GM23338 (cell line): ENCODE measurements at places on chromosomes 12 and 14. TPM values are rescaled to one million over a fixed set of nuclear protein-coding genes. Genes with fewer than 3 reads are reported as not detected.

CLEC12A gene
- not detected in 2 replicates for total RNA-seq

SLC6A15 gene
- total RNA-seq = 22.9 and 27.9 TPM in 2 replicates

DIO2 gene
- 0.17 TPM in 1 of 2 replicates, not detected in the other for total RNA-seq

PDE6H gene
- total RNA-seq = not detected in 2 replicates

KRT86 gene
- total RNA-seq = not detected in 2 replicates

DNA sequence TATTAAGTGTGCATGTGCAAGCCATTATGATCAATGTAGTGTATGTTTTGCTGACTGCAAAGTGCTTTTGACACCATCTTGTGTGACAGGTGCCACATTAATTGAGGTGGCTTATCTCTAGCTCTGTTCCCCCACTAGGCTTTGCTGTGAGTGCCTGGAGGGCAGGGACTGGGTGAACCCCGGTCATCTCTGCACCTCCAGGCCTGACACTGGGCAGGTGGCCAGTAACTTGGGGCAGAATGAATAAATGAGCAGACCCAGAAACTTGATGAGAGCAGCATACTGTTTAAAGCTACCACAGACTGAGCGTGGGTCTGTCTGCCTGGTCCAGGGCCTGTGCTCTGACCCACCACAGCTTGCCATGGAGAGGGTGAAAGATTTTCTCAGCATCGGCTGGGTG, 151.6 kb downstream of the CALM1 start:
- no peak for DNase-seq

DNA sequence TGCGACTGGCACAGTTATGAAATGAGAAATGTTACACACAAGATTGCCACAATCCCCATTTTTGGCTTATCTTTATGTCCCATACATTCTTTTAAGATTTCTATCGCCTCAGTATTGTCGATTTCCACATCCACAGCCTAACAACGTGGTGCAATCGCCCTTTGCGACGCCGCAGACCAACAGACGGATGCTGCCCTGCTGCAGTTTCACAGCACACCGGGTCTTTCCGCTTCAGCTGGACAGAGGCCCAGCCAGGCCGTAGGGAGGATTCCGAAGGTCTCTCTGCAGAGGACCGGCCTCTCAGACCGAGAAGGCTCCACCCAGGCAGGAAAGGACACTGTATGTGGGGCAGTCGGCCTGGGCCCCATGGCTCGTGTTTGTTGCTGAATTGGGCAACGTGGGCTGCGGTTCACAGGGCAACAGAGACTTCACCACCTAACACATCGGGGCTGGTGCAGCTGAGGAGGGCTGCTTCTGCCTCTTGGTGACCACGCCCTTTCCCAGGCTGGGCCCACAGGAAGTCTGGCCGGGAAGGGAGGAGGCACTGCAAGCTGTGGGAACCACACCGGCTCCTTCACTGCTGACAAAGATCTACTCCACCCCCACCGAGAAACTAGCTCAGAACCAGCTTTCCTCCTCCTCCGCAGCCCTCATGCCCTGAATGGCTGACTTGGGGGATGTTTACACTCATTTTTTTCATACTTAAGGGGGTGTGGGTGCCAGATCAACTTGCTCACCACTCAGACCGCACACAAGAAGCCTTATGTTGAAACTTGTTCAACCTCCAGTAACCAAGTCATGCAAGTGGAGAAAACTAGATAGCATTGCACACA, 32.9 kb upstream of the MDM1 start:
- DNase-seq = peak; percentile 91

GRCh38 chr12:3099146-3099545, 22.0 kb downstream of the TSPAN9 start:
- no peak for DNase-seq

DNA sequence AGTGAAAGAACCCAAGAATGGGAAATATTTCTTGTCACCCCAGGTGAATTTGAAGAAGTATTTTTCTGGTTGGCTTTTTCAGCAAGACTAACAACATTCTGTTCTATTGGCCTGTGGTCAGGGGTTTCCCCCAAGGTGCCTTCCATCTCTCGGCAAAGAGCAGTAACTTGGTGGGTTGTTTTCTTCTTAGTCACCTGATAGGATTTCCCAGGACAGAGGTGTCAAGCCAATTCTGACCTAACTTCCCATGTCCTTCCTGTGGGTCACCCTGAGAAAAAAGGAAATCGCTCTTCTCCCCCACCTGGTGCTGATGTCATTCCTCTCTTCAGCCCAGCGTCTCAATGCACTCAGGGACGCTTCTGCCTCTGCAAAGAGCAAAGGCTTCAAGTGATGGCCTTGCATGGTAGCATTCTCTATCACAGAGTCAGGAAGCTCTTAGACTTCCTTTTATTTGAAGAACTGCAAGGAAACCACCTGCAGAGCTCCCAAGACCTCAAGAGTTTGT, 16.1 kb upstream of the IFNG start:
- no peak for DNase-seq

GRCh38 chr12:14774906-14775635, 28.2 kb downstream of the WBP11 start:
- DNase-seq = peak; percentile 40

DNA sequence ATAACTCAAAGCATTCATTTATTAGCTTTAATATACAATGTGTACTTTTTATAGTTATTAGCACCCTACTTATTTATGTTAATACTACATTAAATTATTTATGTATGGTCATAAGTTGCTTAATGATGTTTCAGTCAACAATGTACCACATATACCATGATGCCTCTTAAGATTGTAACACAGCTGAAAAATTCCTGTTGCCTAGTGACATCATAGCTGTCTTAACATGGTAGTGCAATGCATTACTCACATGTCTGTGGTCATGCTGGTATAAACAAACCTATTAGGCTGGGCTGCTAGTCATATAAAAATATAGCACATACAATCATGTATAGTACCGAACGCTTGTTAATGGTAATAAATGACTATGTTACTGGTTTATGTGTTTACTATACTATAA, 120.4 kb downstream of the ANO6 start:
- no peak for DNase-seq

DNA sequence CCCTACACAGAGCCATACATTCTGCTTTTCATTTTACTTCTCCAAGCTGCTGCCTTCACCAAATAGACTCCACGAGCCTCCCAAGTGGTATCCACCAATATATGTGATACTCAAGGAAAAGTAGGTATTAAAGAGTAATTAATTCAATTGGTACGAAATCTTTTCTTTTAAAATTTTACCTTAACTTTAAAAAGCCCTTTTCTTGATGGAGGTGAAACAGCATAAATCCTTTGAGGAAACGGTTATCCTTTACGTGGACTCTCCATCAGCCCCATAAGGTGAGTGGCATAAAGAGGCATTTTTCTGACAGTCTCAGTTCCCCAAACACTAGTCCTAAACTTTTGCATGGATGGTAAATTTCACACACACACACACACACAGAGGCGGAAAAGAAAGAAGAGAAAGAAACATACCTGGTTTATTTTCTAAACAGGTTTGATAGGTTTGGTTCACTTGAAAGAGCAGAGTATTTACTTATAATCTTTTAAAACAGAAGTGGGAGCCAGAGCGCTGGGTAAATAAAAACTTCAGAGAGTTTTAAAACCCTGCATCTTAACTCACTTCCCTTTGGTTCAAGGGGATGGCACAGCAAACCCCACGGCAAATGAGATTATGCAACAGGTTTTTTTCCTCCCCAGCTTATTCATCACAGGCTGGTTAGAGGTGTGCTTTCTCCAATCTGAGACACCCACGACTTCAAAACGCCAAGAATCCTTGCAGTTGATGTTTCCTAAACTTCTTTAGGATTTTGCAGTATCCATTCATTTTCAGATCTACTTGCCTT, 1.9 kb downstream of the DUSP16 start:
- peak; percentile 30 for DNase-seq

DNA sequence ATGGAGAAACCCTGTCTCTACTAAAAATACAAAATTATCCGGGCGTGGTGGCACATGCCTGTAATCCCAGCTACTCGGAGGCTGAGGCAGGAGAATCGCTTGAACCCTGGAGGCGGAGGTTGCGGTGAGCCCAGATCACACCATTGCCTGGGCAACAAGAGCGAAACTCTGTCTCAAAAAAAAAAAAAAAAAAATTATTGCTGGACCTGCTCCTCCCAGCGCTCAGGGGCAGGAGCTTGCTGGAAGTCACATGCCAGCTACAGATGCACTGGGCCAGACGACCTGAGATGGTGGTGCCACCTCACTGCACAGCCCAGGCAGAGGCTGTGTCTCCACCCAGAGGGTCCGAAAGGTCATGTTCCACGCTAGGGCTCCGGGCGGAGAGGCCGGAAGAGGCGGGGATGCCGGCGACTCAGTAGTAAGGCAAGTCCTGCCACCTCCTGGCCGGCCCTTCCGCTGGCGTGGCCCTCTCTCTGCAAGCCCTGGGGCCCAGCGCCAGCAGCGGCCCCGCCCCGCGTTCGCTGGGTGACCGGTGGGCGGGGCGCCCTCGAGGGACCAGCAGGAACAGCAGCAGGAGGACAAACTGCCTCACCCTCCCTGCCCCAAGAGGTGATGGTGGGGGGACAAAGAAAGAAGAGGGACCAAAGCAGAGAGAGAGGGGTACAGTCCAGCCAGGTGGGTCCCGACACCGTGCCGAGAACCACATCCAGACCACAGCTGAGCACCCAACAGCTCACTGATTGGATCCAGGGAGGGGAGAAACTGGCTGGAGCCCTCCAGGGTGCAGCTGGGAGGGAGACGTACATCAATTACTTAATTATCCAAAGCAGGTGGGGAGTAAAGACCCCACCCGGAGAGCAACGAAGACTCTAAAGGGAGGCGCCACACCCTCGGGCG, 3.6 kb upstream of the RHOF start:
- peak; percentile 94 for DNase-seq

GRCh38 chr12:85237327-85237726, 42.7 kb upstream of the ALX1 start:
- DNase-seq = no peak

DNA sequence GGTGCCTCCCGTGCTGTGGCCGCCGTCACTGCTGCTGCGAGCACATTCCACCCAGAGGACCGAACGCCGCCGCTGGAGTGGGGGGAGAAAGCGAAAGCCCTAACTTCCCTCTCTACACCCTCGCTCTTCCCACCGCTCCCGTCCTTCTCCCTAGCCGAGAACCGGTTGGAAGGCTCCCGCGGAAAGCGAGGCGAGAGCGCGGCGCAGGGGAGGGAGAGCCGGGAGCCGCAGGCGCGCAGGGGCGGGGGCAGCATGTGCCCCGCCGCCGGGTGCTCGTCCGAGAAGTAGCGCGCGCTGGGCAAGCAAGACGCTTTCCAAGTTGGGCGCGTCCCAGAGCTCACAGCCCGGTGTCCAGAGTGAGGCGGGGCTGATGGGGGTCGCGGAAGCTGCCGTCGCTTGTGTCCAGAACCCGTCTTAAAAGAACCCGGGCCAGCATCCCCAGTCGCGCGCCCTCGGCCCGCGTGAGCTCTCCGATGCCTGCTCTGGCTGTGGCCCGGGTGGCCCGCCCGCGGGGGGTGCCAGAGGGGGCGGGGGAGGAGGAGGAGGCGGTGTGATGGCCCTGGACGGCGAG, at the start of gene TRHDE:
TRHDE (plus strand) TSS at position 280 of the 571 bp plus-strand sequence; CDS start at position 554, 274 bp downstream.
- peak; percentile 86 for DNase-seq

- DNase-seq = no peak
These were observed 36.2 kb downstream of the SYNE3 start for GRCh38 chr14:95480109-95480886.

DNA sequence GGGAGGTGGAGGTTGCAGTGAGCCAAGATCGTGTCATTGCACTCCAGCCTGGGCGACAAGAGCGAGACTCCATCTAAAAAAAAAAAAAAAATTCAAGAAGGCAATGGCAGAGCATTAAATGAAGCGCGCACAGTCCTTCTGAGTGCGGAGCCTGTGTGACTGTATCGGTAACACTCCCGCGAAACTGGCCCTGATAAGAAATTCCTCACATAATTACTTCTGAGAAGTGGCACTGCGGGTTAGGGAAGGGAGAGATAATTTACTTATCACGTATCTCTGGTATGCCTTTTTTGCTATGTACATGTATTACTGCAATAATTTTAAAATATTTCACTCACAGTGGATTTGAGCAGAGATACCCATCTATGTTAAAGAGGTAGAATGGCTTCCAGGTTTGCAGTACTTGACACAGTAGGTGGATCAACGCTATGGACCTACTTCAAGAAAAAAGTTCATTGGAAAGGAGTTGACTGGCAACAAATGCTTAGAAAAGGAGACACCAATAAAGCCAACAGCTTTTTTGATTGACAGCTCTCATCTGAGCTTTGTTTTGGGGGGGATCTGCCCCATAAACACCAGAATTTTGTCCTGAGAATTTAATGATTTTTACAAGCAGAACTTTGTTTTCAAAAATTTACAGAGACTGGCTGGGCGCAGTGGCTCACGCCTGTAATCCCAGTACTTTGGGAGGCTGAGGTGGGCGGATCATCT, 29.2 kb upstream of the SPTLC2 start:
- DNase-seq = no peak

GRCh38 chr14:81516986-81517797, 16.5 kb downstream of the SEL1L start:
- DNase-seq = peak; percentile 62

DNA sequence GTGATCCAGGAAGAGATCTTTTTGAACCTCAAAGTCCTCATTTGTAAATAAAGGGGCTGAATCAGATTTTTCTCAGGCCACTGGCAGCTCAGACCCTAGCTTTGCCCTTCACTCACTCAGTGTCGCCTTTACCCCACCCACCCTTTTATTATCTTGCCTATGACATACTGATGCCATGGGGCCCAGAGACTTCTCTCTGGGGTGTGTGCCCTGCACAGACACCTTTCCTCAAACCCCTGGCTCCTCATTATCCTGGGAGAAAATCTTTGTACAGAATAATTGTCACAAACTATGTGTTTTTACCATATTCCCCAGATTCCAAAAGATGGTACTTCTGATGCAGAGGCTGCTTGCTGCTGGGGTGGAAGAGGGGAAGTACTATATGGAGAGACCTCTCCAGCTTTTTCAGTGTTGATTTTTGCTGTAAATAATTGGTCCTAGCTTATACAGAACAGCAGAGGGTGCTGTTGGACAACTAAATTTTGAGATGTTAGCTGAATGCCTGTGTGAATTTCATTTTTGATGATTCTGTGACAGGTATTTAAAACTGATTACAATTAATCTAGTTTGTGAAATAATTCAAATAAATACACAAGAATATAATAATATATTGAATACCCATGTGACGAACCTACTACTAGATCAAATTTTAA, 53.9 kb upstream of the DCD start:
- peak; percentile 75 for DNase-seq

- peak; percentile 51 for DNase-seq
These were observed 43.1 kb upstream of the MMP17 start for GRCh38 chr12:131784909-131785762.

DNA sequence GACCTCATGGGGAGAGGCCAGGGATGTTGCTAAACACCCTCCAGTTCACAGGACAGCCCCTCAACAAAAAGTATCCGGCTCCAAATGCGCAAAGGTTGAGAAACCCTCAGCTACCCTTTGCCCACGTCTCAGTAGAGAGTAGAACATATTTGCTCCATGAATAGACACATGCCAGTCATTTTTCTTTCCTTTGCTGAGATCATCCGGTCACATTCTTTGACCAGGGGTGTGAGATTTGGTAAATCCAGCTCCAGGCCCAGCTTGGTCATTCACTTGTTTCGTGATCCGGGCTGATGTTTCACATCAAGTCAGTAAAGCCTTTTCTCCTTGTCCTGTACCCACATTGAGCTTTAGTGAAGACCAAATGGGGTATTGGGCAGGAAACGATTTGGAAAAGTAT, 83.6 kb upstream of the LHX5 start:
- DNase-seq = no peak

- no peak for DNase-seq
These were observed 10.5 kb downstream of the GNPNAT1 start for GRCh38 chr14:52780893-52781292.
